ENCODE measurements at places on chromosomes 16 and 17. TPM values are rescaled to one million over a fixed set of nuclear protein-coding genes. Genes with fewer than 3 reads are reported as not detected.

GRCh38 chr17:2849327-2849670, 53.1 kb downstream of the RAP1GAP2 start:
- H3K27ac ChIP-seq: no peak overlapping the region
- no peak overlapping the region for H3K4me3 ChIP-seq
- DNase-seq: no peak
- H3K36me3 ChIP-seq: no peaks in the 10 kb centered on the region
- H3K27me3 ChIP-seq: peaks cover 10% of the 10 kb centered on the region
- H3K4me1 ChIP-seq: no peaks in the 10 kb centered on the region

Gene CCDC200
- total RNA-seq: not detected

GRCh38 chr16:29698042-29698441, 19.1 kb downstream of the QPRT start:
- H3K36me3 ChIP-seq: no peaks in the 10 kb centered on the region
- DNase-seq: no peak
- no peaks in the 10 kb centered on the region for H3K27me3 ChIP-seq
- no peak overlapping the region for H3K27ac ChIP-seq

Gene KRT20
- total RNA-seq: not detected

DNA sequence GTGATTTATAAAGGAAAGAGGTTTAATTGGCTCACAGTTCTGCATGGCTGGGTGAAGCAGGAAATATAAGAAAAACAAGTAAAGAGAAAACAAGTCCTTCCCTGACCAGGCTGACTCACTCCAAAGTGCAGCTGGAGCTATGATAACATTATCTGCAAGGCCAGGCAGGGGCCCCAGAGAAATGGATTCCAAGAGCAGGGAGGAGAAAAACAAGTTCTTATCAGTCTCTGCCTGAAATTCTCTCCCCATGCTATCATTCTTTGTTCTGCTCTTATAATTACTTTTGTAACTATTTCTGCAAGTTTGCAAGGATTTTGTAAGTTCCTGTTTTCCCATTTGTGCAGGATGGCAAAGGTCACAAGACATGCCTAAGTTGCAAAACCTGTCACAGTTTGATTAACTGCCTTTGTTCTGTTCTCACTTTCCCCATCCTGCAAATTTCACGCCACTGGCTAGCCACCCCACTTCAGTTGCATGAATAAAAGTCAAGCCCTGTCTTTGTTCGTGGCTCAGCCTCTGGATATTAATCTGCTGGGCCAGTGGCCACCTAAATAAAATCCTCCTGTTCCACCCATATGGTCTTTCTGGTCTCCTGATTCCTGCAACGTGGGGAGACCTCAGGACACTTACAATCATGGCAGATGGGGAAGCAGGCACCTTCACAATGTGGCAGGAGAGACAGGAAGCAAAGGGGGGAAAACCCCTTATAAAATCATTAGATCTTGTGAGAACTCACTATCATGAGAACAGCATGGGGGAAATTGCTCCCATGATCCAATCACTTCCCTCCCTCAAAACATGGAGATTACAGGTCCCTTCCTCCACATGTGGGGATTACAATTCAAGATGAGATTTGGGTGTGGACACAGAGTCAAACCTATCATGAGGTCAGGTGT, 13.1 kb downstream of the ABCA9 start:
- no peaks in the 10 kb centered on the region for H3K27me3 ChIP-seq
- peak overlapping the region; percentile 57 for H3K27ac ChIP-seq
- no peak overlapping the region for H3K4me3 ChIP-seq

DNA sequence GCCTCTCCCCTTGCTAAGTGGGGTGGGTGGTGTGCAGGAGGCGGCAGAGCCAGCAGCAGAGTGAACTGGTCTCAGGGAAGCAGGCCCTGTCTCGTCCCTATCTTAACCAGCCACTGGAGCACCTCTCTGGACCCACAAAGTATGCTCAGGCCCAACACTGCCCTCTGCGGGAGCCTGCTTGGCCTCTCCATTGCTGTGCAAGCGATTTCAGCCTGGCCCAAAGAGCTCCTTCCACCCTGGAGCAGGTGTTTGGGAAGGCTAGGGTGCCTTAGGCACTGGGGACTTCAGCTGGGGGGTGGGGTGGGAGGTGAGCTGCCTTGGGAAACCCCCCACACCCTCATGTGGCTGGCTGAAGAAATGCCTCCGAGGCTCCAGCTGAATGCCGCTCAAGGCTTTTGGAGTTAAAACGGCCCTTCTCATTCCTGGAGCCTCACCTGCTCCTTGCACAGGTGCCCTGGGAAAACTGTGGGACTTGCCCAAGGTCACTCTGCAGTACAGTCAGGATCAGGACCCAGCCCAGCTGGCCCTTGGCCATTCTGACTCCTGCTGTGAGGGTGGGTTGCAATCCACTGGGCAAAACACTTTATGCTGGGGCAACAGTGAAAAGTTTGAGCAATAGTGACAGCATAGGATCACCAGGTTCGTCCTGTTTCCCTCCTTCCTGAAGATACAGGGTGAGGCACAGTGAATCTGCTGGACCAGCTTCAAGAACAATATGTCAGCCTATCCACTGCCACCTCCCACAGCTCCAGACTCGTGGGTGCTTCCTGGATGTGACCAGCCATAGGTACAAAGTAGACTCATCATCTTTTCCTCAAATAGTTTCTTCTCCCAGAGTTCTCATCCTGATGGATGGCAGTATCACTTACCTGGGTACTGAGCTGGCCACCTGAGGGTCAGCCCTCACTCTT, 5.9 kb upstream of the UBE2O start:
- H3K27ac ChIP-seq: no peak overlapping the region
- H3K4me3 ChIP-seq: no peak overlapping the region
- no peaks in the 10 kb centered on the region for H3K36me3 ChIP-seq
- no peak for DNase-seq
- H3K27me3 ChIP-seq: no peaks in the 10 kb centered on the region

Gene VEZF1
- 15.5 TPM for total RNA-seq

Gene SPATA22
- total RNA-seq: not detected
